Endothelial cell (in vitro differentiated cells): ENCODE measurements at places on chromosomes 4 and X.

- DNase-seq = no peak
These were observed 10.2 kb downstream of the ATXN3L start for GRCh38 chrX:13309631-13310030.

- DNase-seq = no peak
These were observed 1.4 kb downstream of the TEX13D start for GRCh38 chrX:124333862-124334261.

- DNase-seq = no peak
These were observed 27.5 kb upstream of the HERC5 start for GRCh38 chr4:88429401-88429800.

GRCh38 chr4:7227008-7227407 lies 34.7 kb downstream of the SORCS2 start:
- no peak for DNase-seq

GRCh38 chr4:61246034-61246433 lies 45.9 kb downstream of the ADGRL3 start:
- DNase-seq = no peak

DNA sequence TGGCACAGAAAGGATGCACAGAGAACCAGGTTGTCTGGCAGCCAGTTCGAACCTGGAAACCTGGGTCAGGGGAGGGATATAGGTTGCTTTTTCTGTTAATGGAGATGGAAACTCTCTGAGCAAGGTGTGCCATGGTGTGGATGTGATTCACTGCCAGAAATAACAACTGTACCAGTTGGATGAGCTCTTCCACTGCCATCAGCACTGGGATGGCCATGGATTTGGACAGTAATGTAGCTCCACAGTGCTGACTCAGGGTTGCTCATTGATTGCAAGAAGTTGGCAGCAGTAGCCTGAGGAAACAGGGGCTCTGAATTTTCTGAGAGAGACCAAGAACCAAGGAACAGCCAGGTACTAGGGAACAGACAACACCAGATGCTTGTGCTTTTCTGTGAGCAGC lies 33.8 kb downstream of the PNMA5 start:
- no peak for DNase-seq

DNA sequence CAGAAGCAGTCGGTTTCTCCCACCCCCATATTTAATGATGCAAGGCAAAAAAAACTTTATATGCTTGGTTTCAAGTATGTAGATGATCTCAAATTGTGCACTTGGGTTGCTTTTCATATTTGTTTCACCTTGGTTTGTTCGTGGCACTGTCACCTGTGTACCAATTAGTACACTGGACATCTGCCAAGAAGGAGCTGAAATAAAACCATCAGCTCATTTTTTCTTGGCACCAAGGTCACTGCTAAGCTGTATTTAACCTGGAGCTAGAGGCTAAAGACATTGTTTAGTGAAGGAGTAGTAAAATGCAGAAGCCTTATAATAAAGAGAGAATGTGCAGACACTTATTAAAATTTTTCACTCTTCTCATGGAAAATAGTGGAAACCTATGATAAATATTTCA lies 430.8 kb downstream of the ARHGAP24 start:
- no peak for DNase-seq

GRCh38 chr4:8601086-8601485 lies 8.5 kb downstream of the CPZ start:
- no peak for DNase-seq

DNA sequence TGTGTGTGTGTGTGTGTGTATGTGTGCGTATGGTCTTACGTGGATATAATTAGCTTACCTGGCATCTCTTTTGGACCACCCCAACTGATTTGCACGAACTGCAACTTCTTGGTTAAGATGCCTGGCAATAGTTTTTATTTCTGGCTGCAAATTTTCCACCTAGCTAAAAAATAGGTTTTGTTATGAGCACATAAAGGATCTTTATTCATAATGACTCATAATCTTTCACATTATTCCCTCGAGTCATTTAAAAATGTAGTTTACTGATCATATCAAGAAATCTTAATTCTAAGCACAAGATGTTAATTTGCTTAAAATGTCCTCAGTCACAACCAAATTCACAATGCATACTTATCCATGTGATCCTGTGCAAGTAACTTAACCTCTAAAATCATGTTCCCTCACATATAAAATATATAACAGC lies 1.5 kb downstream of the COX18 start:
- no peak for DNase-seq

DNA sequence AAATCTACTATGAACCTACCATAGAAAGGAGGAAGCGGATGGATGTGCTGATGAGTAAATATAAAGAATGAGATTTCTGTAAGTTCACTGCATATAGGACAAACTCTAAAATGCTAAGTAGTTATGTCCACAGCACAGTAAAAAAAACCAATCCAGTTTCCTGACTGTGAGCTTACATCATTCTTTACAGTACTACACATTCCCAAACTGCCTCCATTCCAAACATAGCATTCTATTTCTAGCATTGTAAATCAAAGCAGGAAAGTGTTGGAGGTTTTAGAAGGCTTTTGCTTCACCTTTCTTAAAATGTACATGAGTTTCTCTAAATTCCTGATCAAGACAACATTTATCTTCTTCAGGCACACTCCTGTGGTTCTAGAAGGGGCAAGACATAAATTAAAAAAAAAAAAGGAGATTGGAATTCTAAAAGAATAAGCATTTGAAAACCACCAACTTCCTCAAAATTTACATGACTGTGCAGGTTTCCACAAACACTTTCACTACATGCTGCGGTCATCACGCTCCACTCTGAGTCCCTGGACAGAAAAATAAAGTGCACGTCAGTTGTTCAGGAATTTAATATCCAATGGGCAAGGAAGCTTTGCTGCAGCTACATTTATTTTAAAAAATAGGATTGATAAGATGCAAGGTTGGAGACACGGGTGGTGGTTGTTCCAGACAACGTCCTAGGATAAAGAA lies 297.6 kb upstream of the STS start:
- no peak for DNase-seq

DNA sequence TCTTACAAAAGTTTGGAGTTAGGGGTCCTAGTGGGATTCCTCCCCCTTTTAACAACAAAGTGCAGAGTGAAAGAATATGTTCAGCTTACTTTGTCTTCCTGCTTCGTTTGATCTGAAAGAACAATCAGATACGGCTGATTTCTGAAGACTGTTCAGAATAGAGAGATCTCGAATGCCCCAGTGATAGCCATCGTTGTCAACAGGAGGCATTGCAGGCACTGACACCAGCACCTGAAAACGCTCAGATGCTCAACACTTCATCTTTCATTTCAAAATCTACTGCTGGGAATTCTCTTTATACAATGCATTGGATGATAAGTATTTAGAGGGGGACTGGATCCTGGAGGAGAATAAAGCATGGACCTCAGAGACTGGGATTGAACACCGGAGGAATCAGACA lies 186.3 kb upstream of the TENM3 start:
- no peak for DNase-seq

- DNase-seq = no peak
These were observed 50.6 kb downstream of the GBA3 start for GRCh38 chr4:22743290-22743689.

DNA sequence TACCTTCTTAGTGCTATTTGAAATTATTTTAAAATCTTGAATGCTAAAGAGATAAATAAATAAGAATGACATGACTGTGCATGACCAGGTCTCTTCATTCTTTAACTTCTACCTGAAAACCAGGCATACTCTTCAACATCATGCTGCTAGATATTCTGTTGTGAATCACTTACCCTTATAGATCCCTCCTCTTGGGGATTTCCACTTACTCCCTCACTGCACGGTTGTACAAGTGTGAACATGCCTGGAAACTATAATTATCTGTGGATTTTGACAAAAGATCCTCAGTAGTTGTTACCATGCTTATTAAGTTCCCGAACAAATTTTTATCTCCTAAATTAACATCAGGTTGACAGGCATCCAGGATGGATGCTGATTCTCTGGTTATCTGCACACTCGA lies 54.3 kb downstream of the ADGRL3 start:
- no peak for DNase-seq

DNA sequence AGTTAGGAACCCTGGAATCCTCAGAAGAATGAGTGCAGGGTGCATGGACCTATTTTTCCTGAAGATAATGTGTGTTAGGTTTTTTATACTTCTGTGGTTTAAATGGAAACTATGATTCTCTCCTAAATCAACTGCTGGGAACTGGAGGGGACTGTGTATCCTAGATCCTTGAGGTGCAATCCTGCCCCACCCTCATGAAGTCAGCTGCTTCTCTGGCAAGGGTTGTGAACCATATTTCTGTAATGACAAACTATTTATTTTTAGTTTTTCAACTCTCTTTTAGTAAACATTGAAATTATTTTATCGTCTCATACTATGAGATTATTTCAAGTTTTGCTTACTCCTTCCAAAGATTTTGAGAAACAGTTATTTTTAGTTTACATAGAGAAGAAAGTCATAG lies 25.8 kb upstream of the VEGFC start:
- no peak for DNase-seq

GRCh38 chrX:100979881-100980607 lies 10.5 kb downstream of the ARL13A start:
- DNase-seq = no peak

DNA sequence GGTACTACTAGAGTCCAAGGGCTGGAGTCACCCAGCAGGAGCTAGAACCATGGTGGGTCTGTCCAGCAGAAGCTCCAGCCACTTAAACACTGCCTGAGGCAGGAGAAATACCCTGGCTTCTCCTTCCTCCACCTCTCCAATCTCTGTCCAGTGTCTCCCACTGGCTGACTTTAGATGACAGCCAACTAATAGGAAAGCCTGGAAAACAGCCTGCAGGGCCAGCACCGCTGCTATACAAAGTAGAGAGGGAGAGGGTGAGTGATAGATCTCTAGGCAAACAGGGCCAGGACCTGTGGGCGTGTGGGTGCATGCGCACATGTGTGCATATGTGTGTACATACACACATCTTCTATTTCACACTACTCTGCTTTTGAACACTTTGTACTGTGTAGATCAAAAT lies 56.5 kb upstream of the ATP8A1 start:
- DNase-seq = no peak

GRCh38 chr4:187993827-187994226 lies 1.7 kb upstream of the ZFP42 start:
- peak; percentile 34 for DNase-seq

DNA sequence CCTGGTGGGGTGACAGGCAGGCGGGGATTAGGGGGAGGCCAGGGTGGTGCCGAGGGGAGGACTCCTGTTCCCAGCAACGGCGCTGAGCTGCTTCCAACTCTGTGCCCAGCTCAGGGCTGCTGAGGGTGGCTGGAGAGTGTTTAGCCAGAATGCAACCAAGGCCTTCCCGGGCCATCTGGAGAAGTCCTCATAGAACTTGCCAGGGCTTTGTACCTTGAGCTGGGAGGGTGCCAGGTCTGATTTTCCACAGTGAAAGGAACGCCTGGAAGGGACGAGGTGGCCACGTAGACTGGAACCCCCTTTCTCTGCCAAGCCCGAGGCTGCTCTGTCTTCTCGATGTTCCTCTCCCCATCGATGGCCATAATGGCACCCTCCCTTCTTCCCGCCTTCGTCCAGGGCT lies 57.0 kb upstream of the GPR78 start:
- DNase-seq = no peak

DNA sequence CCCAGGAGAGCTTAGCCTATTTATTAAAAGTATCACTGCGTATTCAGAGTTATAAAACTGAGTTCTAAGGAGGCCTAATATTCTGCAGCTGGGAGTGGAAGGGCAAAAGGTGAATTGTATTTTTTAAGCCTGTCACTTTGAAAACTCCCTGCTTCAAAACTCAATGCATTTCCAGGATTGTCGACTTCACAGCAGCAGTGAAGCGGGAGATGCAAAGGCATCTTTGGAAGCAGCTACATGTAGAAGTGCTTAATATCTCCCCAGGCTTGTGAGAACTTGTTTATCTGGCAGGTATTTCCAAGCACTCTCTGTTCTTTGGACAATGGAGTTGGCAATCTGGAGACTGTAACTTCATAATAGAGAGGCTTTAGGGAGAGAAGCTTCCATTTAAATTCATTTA lies 717.5 kb upstream of the SLIT2 start:
- DNase-seq = no peak

GRCh38 chr4:814312-814850 lies 11.5 kb downstream of the CPLX1 start:
- no peak for DNase-seq

DNA sequence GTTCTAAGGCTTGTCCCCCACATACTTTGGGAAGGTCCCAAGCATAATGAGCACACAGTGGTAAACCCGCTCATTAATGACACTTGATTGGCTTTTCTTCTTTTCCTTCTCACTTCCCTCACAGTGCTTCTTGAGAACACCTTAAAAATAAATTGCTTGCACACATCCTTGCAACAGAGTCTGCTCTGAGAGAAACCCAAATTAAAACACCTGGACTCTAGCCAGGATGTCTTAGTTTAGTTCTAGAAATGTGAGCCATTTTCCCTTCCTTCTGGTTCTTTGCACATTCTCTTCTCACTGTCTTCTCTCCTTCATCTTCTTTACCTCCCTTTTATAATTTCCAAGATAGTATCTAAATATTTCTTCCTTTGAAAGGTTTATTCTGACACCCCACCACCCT lies 35.3 kb upstream of the COX7B2 start:
- DNase-seq = no peak

GRCh38 chrX:40058719-40059118 lies 39.0 kb downstream of the BCOR start:
- DNase-seq = no peak

- DNase-seq = no peak
These were observed at the start of gene ITGB1BP2 for GRCh38 chrX:71301195-71301924. Gene ITGB1BP2 (plus strand): TSS chrX:71301750. CDS start chrX:71301807, 57 bp downstream.

GRCh38 chr4:78951862-78952472 lies 12.7 kb upstream of the PAQR3 start:
- DNase-seq = peak; percentile 44

- DNase-seq = peak; percentile 76
These were observed 1.3 kb downstream of the MSX1 start for GRCh38 chr4:4860600-4861389.

DNA sequence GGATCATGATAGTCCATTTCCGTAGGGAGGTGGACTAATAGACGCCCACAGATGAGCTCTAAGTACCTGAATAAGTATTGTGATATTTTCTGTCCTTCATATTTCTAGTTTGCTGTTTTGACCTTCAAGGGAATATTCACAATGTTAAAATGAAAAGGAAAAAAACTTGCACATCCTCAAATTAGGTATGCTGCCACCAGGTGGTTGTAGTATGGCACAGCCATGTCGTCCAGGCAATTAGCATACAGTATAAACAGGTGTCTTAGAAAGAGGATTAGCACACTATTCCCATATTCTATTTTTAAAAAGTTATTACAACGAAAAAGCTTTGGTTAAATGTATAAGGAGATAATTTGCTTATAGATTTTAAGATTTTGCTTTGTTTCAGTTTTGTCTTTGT lies 802.0 kb downstream of the RPA4 start:
- peak; percentile 3 for DNase-seq

GRCh38 chr4:110733901-110734300 lies 111.0 kb upstream of the PITX2 start:
- no peak for DNase-seq

GRCh38 chr4:57139783-57140182 lies 29.6 kb upstream of the IGFBP7 start:
- no peak for DNase-seq

- no peak for DNase-seq
These were observed 14.7 kb upstream of the HSD17B13 start for GRCh38 chr4:87337361-87337760.

- no peak for DNase-seq
These were observed 1.6 kb downstream of the RPL10 start for GRCh38 chrX:154399527-154400368.

GRCh38 chr4:133162941-133163340 lies 13.8 kb downstream of the PCDH10 start:
- DNase-seq = no peak

GRCh38 chr4:147025042-147025441 lies 79.4 kb upstream of the TTC29 start:
- DNase-seq = no peak
